ENCODE measurements at places on chromosomes 5 and 9.
A peak's percentile ranks its signal among the peaks of the same experiment; 100 is the strongest.

DNA sequence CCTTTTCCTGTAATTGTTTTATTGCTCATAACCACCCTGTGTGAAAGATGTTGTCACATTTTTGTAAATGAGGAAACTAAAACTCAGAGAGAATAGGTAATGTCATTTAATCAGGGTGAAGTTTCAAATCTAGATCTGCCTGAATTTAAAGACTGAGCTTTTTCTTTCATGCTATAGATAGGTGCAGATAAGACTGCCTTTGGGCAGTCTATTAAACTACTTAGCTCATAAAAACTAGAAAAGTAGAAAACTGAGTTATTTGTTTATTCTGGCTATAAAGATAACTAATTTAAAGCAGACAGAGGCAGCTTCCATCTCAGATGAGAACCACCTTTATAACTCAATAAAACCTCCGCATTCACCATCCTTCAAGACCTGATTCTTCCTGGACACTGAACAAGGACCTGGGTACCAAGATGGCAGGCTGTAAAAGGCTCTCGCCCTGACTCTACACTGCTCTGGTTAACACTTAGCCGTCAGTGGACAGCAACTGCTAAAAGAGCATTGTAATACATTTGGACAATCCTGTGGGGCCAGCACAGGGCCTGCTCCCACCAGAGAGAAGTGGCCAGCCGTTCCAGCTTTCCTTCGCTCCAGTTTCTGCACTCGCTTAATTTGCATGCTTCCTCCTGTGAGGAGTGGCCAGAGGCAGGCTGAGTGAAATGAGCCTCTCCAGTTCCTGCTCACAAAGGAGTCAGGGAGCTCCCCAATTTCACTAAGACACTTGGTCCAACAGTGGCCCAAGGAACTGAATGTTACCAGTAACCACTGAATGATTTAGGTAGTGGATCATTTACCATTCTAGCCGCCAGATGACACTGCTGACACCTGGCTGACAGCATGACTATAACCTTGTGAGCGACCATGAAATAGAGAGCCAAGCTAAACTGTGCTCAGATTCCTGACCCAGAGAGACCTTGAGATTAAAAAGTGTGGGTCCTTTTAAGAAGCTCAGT is 566.4 kb downstream of the EFNA5 start:
- no peak for DNase-seq

DNA sequence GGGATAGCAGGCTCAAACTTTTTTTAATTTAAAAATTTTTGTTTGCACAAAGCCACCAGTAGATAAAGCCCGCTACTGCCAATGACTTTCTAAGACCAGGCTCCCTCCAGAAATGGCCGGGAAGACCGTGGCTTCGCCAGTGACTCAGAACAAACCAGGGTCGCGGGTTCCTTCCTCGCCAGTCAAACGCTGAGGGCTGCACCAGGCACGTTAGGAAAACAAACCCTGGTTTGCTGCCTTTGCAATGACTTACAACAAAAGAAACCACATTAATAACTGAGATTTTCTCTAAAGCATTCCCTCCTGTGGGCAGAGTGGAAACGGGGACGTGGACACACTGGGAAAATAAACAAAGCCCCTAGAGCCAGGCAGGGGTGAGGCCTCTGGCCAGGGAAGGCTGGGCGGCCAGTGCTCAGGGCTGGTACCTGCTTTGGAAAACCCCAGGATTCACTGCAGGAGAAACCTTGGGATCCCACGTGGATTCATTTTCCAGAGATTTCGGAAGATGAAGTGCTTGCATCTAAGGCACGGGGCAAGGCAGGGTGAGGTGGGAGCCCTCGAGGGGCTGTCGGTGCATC is 3.8 kb downstream of the PRRX2 start:
- DNase-seq = no peak

GRCh38 chr5:43432486-43433375 is 20.5 kb upstream of the CCL28 start:
- DNase-seq = no peak

- peak; percentile 58 for DNase-seq
Measured at GRCh38 chr5:122179701-122180100, 50.4 kb downstream of the ZNF474 start.

DNA sequence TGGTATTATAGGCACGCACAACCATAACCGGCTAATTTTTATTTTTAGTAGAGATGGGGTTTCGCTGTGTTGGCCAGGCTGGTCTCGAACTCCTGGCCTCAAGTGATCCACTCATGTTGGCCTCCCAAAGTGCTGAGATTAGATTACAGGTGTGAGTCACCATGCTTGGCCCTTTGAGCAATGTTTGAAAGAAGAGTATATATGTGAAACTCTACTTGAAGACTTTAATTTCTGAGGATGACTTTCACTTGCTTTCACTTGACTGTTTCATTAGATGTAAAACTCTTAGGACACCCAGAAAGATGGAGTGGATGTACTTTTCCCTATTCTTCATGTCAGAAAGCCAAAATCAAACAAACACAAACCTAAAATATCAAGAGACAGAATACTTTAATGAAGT is 43.8 kb upstream of the GAS1 start:
- no peak for DNase-seq

DNA sequence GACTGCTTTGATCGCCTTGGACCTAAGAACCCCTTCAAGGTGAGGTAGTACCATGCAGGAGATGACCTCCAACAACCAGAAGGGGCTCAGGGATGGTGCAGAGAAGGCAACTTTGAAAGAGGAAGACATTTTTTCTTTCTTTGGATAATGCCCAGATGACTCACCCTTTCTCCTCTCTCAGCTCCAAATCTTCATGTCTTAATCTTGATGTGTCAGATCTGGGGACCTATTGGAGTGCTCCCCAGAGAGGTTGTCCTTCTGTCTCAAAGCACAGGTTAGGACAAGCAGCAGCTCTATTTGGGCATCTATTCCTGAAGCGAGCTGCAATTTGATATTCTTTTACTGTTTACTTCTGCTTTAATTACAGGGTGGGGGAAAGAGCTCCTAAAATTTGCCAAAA is 229.9 kb upstream of the MAP3K1 start:
- DNase-seq = peak; percentile 59

DNA sequence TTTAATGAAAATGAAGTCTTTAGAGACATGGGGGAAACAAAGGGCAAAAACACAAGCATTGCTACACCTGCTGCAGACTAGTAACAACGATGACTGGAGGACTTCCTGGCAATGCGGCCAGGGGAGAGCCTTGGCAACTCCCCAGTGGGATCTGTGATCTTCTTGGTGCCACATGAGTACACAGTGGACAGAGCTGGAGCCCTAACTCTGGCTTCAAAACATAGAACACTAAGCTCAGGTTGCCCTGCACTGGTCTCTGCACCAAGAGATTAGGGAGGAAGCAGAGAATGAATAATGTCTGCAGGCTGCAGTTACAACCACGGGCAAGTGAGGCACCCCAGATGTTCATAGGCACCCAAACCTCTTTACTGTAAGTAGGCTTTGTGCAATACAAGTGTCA is 91.1 kb downstream of the MRPS27 start:
- no peak for DNase-seq

DNA sequence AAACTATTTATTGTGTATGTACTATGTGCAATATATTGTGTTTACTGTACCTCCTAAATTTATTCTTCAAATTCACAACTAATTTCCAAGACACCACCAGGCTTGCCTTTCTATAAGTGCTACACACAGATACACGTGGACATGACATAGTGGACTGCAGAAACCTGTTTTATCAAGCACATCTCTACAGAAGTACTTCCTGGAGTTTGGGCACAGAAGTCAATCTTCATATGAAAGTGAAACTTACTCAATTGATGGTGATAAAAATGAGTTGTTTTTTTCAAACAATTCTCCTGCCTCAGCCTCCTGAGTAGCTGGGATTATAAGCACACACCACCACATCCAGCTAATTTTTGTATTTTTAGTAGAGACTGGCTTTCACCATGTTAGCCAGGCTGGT is 57.6 kb downstream of the NLN start:
- DNase-seq = no peak

GRCh38 chr9:135862809-135863208 is 44.5 kb downstream of the CAMSAP1 start:
- DNase-seq = no peak

DNA sequence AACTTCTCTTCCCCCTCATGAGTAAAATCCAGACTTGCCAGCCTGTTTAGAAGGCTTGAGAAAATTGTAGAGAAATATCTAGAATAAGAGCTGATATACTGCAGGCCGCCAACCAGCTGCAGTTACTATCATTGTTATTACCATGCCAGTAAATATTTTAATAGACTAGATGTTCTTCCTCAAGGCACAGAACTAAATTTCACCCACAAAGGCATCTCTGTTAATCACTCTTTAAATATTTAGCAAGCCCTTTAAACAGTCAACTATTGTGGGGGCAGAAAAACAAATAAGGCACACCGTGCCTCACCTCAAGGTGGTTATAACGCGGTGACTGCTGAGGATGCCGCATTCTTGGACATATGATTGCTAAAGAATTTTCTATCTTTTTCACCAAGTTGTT is 147.0 kb downstream of the SPOCK1 start:
- no peak for DNase-seq

GRCh38 chr5:3351581-3352442 is 243.8 kb upstream of the IRX1 start:
- no peak for DNase-seq

DNA sequence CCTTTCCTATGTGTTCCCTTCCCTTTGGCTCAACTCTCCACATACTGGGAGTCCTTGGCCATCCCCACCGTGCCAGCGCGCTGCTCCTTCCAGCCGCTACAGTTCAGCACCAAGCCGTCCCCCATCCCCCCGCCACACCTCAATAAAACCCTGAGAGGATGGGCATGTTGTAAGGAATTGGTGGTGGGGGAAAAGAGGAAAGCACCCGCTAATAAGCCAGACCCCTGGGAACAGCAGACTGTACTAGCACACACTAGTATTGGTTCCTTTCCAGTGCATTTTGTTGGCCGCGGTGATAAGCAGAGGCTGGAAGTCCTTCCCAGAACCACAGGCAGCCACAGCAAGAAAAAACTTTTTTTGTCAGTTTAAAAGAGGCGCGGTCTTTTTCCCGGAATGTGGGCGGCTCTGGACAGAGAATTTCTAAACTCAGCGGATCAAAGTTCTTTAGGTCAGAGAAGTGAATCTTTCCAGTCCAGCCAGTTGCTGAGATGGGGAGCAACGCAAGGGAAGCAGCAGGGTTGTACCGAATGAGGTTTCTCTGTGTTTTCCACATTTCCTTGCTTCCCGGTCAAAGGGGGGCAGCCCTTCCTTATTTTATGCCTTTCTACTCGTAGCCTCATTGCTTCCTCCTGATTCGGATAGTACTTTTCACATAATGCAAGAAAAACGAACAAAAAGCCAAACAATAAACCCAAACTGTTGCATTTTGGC is 2.1 kb downstream of the CHSY3 start:
- peak; percentile 55 for DNase-seq

DNA sequence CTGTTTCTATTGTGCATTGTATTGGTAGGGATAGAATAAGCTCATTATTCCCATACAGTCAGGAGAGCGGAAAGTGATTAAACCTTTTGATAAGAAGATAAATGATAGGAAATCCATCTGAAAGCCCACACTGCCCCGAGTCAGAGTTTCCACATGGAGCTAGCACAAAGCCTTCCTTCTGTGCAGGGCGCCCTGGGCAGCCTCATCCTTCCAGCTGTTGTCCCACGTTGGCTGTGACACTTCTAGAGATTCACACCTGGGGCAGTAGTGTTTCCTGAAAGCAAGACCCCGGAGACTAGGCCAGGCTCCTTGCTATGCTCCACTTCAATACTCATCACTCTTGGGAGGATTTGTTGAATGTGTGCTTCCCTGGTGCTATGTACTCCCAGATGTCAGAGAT is 172.4 kb downstream of the SEMA6A start:
- no peak for DNase-seq

DNA sequence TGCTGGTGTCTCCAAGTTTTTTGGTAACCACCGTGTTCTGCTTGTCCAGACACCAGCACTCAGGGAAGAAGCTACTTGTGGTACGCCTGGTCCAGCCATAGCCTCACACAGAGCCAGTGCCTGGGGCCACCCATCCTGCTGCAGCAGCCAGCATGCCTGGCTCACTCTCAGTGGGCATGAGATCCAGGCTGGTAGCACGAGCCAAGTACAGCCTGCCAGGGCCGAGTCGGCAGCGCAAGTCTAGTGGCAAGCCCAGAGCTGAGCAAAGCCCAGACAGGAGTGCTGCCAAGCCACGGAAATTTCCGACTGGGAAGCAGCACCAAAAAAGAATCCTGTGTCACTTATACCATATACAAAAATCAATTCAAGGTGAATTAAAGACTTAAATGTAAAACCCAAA is 36.3 kb upstream of the FBXL17 start:
- DNase-seq = peak; percentile 14

GRCh38 chr9:5621327-5621726 is 7.6 kb upstream of the RIC1 start:
- no peak for DNase-seq

GRCh38 chr5:164013077-164013670 is 507.8 kb downstream of the MAT2B start:
- DNase-seq = peak; percentile 73

- no peak for DNase-seq
Measured at GRCh38 chr5:62650197-62650596, 71.6 kb downstream of the LRRC70 start.

GRCh38 chr5:150644514-150644913 is 4.1 kb downstream of the SYNPO start:
- no peak for DNase-seq

- DNase-seq = no peak
Measured at GRCh38 chr5:107820429-107820828, 149.7 kb upstream of the EFNA5 start.

GRCh38 chr5:77632526-77633206 is 5.8 kb downstream of the OTP start:
- no peak for DNase-seq

- no peak for DNase-seq
Measured at GRCh38 chr5:116004248-116004647, 28.0 kb upstream of the ARL14EPL start.

DNA sequence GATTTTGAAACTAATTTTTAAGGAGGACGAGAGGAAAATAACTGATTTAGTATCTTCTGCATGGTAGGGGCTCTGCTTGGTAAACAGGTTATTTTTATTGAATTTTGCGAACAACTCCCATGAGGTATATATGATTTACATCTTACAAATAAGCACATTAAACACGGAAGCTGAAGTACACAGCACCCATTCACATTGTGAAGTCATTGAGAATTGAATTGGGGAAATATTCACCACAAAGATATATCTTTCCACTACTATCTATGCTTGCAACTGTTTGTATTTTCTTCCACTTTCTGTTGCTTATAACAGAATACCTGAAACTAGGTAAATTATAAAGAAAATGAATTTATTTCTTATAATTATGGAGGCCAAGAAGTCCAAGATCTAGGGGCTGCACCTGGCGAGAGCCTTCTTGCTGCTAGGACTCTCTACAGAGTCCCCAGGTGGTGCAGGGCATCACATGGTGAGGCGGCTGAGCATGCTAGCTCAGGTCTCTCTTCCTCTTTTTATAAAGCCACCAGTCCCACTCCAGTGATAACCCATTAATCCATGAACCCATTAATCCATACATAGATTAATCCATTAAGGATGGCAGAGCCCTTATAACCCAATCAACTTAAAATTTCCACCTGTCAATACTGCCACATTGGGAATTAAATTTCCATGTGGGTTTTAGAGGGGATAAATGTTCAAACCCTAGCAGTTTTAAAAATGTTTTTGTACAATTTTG is 79.0 kb upstream of the ZNF608 start:
- no peak for DNase-seq

Measured in muscle of back (tissue), 13 donors.